Foreskin melanocyte (primary cell): ENCODE measurements at places on chromosomes 1 and 21.

GRCh38 chr1:110158261-110158660 lies 8.0 kb downstream of the SLC6A17 start:
- no peak for DNase-seq

DNA sequence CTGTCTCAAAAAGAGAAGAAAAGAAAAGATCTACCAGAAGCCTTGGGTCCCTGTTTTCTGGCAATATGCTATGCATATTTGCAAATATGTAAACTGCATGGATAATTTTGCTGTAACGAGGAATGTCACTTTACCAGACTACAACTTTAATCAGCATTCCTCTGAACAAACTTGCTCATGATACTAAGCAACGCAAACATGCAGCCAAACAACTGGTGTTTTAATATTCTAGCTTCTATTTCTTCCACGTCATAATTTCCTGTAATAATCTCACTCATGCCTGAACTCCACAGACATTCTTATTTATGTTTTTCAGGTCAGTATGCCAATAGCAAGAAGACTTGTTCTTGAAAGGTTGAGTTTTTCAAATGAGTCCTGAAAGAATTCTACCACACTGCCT lies 114.1 kb downstream of the SIM2 start:
- DNase-seq: no peak

DNA sequence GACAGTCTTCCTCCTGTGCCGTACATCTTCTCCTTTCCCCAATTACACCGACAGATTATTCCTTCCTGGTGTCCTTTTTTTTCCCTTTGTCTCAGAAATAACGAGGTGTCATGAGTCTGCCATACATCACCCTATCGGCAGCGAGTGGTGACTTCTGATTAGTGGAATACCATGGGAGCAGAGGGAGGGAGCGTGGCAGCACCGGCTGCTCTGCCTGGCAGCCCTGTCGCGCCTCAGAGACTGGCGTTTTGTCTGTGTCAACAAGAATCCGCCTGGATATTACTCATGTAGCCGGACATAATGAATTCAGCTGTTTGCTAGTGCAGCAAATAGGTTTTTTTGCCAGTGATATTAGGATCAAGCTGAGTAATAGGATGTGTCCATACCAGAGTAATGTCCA lies 51.8 kb downstream of the UTP25 start:
- DNase-seq: peak; percentile 73

DNA sequence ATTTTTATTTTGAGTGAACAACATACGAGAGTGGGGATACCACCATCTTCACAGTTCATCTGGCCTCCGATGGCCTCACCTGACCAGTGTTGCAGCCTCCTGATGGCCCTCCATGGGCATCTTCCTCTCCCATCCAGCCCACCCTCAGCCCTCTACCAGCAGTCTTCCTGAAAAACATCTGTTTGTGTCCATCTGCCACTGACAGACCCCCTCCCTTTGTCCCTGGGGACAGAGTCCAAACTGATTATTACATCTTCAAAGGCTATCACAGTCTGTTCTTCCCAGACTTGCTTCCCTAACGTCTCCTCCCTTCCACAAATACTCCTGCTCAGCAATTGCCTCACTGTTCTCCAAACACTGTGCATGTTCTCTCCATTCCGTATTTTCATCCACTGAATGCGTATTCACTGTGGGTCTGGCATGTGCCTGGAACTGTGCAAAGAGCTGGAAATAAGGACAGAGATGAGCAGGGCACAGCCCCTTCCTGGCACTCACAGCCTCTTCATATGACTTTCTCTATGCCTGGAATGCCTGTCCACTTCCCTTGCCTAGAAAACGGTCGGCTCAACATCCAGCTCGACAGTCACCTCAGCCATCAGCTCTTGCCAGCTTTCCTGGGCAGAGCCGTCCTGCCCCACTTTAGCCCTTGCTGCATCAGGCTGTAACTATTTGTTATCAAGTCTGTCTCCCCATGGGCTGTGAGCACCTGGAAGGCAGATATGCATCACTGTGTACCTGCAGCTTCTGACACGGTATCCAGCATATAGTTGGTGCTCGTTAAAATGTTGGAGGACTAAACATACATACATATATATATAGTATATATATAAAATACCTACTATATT lies 8.3 kb upstream of the ATF3 start:
- no peak for DNase-seq

DNA sequence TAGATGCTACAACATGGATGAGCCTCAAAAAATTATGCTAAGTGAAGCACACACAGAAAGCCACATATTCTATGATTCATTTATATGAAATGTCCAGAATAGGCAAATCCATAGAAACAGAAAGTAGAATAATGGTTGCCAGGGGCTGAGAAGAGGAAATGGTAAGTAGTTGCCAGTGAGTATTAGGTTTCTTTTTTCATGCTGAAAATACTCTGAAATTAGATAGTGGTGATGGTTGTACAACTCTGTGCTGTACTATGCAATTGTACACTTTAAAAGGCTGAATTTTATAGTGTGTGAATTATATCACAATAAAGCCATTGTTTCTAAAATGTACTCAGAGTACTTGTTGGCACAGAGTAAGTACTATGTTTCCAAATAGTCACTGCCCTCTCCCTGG lies 15.5 kb upstream of the GFI1 start:
- peak; percentile 74 for DNase-seq
